ENCODE measurements at places on chromosomes 12 and 14.

- no peak for DNase-seq
Measured at GRCh38 chr12:62192903-62193250, 67.3 kb upstream of the USP15 start.

GRCh38 chr12:67433385-67434175 is 164.4 kb downstream of the CAND1 start:
- DNase-seq = no peak

- DNase-seq = no peak
Measured at GRCh38 chr12:2904260-2904659, 13.6 kb downstream of the TULP3 start.

DNA sequence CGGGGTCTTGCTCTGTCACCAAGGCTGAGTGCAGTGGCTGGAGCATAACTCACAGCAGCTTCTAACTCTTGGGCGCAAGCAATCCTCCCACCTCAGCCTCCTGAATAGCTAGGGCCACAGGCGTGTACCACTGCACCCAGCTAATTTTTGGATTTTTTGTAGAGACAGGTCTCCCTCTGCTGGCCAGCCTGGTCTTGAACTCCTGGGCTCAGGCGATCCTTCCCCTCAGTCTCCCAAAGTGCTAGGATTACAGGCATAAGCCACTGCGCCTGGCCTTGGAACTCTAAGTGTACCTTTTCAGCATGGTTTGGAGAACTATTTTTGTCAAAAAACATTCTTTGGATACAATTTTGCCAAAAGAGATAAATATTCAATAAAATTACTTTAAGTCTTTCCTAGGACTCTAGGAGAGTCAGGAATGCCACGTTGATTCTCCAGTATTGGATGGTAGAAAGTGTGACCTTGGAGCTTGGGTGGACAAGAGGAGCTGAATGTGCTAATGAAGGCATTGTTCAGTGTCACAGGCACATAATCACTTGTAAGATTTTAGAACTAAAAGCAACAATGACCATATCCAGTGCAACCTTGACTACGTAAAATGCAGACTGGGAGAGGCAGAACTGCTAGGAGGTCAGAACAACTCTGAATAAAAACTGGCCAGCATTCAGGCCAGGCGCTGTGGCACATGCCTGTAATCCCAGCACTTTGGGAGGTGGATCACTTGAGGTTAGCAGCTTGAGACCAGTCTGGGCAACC is 2.8 kb downstream of the SRSF9 start:
- DNase-seq = peak; percentile 52

DNA sequence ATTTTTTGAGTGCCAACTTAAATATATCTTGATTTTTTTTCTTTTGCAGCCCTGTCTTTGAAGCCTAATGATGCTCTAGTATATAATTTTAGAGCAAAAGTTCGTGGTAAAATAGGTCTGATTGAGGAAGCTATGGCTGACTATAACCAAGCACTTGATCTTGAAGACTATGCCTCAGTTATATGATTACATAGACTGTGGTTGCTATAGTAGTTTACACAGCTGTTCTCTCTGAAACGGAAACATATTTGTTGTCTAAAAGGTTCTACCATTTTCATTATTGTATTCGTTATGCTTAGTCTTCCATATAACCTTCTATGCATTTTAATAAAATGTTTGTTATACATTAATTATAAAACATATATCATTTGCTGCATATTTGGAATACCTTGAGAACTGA is 246.7 kb downstream of the TTC6 start:
- DNase-seq = no peak

- DNase-seq = peak; percentile 86
Measured at GRCh38 chr12:57899010-57899662, 42.2 kb upstream of the ATP23 start.

- peak; percentile 67 for DNase-seq
Measured at GRCh38 chr12:110102255-110102654, 21.9 kb upstream of the IFT81 start.

DNA sequence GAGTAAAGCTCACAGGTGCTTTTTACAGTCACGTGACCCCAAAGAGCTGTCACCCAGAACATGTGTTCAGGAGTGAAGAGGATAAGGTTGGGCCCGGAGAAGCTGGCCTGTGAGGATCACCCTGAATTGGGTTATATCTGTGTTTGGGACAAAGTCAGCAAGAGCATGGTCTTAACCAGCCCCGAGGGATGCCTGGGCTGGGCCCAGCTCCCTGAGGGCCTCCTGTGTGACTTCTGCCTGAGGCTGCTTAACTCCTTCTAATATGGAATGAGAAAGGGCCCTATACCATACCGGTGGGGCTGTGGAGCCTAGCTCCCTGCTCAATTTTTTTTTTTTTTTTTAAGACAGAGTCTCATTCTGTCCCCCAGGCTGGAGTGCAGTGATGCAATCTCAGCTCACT is 2.5 kb downstream of the CDCA4 start:
- DNase-seq = no peak

DNA sequence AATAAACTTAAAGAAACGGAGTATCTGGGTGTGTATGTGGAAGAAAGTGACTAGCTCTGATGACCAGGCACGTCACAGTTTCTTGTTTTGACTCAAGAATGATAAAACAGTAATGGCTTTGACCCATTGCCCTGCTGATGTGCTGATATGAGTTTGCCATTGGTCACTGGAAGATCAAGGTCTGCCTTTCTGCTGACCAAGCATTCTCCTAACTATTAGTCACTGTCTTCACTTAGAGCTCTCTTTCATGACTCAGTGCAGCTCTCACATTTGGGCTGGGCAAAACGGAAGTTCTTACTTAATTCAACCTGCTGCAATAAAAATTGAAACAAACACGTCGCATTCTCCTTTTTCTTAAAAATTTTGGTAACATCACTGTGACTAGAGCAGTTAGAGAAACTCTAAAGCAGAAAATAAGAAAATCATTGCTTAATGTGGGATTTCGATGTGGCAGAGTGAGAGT is 366.7 kb downstream of the BTG1 start:
- peak; percentile 44 for DNase-seq

- DNase-seq = no peak
Measured at GRCh38 chr14:86912709-86913108, 1080.3 kb downstream of the GALC start.

GRCh38 chr12:76177821-76178220 is 93.3 kb upstream of the NAP1L1 start:
- no peak for DNase-seq

- peak; percentile 48 for DNase-seq
Measured at GRCh38 chr12:53235742-53236442, 3.9 kb upstream of the RARG start.

- no peak for DNase-seq
Measured at GRCh38 chr14:68970038-68970612, 9.0 kb downstream of the ACTN1 start.

- DNase-seq = no peak
Measured at GRCh38 chr12:112518365-112518735, 99.6 kb downstream of the PTPN11 start.

GRCh38 chr14:31881531-31882310 is 195.4 kb upstream of the ARHGAP5 start:
- DNase-seq = no peak

- no peak for DNase-seq
Measured at GRCh38 chr14:86221755-86222154, 691.8 kb downstream of the FLRT2 start.

GRCh38 chr12:119014368-119014767 is 33.0 kb downstream of the SRRM4 start:
- DNase-seq = no peak

- no peak for DNase-seq
Measured at GRCh38 chr12:78040111-78040510, 209.4 kb downstream of the NAV3 start.

All from activated T-cell treated with anti-CD3 and anti-CD28 coated beads, Interleukin-2, amount 50 U/mL, for 48 hours (primary cell).